ENCODE measurements at places on chromosomes 3 and 15.

GRCh38 chr15:70147178-70147760 is 49.6 kb upstream of the TLE3 start:
- DNase-seq = no peak

- no peak for DNase-seq
These were observed 705 bp downstream of the TMPRSS7 start for GRCh38 chr3:112035241-112035640.

GRCh38 chr3:197599089-197599765 is 43.5 kb upstream of the BDH1 start:
- DNase-seq = no peak

DNA sequence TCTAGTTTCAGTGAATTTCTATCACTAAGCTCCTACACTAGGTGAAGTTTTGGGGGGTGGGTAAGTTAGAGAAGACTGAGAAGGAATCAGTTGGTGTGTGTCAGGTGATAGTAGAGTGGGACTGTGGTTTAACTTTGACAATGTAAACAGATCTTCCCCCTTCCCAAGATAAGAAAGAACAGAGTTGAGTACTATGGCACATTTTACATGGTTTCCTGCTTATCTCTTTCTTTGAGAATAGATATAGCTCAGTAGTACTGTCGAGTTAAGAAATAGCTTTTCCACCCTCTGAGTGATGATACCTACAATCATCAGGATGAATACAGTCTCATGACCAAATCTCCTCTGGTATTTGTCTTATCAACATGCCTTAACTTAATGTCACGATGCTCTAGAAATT is 42.8 kb downstream of the GAP43 start:
- DNase-seq = no peak

- no peak for DNase-seq
These were observed 148.9 kb downstream of the DNAJB8 start for GRCh38 chr3:128317698-128318231.

- no peak for DNase-seq
These were observed 84.8 kb upstream of the IQSEC1 start for GRCh38 chr3:13157986-13158385.
